Stimulated activated naive CD4-positive, alpha-beta T cell (primary cell): ENCODE measurements at places on chromosomes 12 and 14.

DNA sequence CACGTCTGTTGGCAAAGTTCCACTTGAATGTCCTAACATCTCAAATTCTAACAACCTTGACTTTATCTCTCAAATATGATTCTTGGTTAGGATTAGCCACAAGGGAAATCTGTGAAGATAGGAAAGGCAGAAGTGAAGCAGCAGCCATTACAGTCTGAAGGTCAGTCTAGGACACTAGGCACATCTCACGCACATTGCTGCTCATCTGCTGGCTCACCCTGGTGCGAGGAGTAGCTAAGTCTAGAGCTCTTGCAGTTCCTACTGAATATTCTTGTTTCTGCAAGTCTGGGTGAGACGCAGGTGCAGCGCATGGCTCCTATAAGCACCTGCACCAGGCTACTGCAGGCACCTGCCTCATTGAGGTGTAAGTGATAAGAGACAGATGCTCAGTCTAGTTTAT is 6.4 kb upstream of the SLC25A3 start:
- no peak for DNase-seq

DNA sequence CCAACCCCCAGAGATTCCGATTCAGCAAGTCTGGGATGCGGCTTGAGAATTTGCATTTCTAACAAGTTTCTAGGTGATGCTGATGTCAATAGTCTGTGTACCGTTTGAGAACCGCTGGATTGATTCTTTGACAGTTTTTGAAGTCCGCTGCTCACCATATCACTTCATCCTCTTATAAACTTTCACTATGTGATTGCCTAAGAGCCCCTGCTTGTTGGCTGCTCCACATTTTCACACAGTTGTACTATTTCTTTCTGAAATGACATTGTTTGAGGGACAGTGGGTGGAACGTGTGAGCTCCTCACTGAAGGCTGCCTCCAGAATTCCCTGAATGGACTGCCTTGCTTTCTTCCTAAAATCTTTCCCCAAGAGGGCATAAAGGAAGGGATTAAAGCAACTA is 7.7 kb downstream of the C3AR1 start:
- DNase-seq = no peak

DNA sequence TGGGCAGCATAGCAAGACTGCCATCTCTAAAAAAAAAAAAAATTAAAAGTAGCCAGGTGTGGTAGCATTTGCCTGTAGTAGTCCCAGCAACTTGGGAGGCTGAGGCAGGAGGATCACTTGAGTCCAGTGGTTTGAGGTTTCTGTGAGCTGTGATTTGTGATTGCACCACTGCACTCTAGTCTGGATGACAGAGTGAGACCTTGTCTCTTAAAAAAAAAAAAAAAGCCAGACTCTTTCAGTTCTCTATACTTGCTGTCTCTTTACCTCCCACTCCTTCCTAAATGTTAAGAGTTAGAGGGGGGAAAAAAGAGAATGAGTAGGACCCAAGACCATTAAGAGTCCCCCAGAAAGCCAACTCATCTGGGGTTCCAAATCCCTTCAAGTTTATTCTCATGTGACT is 17.8 kb downstream of the EIF2S1 start:
- DNase-seq = no peak

DNA sequence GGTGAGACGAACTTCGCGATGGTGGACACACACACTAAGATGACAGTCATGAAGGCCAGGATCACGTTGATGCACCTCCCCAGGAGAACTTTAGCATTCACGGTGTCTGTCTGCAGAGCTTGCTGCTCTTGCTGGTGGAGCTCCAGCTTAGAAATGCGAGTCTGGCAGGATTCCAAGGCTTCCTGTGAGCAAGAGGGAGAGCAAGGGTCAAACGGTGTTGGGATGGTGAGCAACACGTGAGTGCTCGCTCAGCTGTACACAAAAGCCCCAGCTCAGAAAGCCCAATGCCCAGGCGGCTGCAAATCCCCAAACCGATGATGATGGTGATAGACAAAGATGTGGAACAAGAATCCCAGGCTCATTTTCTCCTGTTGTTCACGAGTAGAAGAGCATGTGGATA is 78.8 kb downstream of the TMCC3 start:
- no peak for DNase-seq

DNA sequence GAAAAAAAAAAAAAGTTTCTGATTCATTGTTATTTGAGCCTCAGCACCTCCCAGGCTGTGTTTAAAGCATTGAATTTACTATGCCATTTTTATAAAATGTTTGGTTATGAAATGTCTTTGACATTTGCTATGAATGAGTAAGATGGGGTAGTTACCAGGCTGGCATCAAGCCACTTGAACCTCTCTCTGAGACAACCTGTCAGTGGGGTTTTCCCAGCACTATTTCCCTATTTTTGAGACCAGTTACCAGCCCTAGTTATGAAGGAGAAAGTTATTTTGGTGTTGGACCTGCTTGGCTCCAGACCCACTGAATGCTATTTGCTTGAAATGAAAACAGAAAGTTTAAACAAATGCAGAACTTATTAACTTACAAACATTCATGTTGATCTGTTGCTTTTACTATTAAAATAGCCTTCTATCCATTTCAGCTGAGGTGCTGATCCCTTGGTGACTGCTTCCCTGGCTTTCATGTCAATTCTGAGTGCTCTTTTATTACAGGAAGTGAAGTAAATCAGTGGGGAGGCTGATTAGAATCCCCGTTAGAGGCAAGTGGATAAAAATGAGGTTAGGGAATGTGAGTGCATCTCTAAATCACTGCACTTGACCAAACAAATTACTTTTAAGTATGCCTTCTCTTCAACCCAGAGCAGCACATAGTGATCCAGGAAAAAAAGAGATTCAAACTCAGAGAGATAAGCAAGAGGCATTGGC is 37.8 kb downstream of the LLPH start:
- DNase-seq = no peak

- DNase-seq = no peak
Measured at GRCh38 chr14:92391726-92392125, 68.8 kb downstream of the SLC24A4 start.

GRCh38 chr12:108722463-108722862 is 8.9 kb downstream of the CORO1C start:
- DNase-seq = no peak

DNA sequence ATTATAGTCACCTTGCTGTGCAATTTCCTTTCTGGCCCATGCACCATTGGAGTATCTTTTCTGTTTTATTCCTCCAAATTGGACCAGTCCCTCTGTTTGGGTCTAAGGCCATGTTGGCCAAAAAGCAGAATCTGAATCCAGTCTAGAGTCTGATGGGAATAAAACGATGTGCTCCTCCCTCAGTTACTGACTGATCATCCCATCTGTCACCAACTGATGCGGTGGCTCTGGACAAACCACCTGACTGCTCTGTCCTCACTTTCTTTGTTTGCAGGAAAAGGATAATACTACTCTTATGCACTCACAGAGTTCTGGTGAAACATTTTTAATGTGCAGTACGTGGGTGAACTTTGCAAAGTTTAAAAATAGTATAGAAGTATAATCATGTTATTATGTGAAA is 120.2 kb upstream of the HIF1A start:
- no peak for DNase-seq

GRCh38 chr12:47652521-47653234 is 53.2 kb downstream of the RPAP3 start:
- no peak for DNase-seq

DNA sequence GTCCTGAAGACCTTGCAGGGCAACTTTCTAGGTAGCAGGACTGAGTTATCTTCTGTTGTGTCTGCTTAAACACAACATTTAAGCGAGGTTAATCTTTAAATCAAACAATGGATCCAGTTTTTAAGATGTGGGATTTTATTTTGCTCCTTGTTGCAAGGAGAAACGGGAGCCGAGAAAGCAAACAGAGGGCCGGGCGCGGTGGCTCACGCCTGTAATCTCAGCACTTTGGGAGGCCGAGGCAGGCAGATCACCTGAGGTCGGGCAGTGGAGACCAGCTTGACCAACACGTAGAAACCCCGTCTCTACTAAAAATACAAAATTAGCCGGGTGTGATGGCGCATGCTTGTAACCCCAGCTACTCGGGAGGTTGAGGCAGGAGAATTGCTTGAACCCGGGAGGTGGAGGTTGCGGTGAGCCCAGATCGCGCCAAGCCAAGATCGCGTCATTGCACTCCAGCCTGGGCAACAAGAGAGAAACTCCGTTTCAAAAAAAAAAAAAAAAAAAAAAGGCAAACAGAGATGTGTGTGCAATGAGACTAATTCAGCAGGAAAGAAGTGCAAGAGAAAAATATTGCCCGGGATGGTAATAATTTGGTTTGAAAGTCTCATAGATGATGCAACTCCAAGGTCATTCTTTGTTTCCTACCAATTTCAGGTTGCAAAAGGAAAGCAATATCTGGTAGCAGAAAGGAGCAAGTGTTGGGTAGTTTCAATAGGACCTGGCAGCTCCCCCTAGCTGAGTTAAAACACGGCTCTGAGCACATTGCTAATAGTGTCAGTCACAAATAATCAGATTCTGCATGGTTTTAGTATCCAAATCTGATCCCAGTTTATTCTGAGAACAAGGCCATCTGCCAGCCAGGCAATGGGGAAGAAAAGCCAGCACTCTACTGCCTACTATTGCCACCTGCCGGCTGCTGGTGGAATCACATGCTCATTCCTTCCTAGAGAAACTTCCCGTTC is 141.4 kb downstream of the PPM1H start:
- DNase-seq = peak; percentile 66

DNA sequence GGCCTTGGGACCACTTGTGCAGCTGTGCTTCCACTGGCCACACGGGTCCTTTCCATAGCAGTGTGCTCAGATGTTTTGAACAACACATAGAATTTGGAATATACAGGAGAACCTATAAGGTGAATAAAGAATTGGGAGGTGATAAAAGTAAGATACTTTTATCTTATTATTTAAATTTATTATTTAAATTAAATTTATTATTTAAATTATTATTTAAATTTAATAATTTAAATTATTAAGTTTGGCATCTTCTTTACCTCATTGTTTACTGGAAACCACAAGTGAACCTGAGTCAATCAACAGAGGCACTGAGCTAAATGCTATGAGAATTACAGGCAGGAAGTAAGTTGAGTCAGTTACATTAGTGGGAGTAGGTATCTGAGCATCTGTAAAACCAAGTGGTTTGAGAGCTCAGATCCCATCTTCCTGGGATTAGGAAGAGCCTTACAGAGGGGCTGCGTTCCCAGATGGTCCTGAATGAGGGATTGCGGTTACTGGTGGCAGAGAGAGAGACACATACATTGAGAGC is 103.1 kb downstream of the ESR2 start:
- no peak for DNase-seq

GRCh38 chr12:56037161-56037560 is 4.6 kb upstream of the RPS26 start:
- DNase-seq = no peak

GRCh38 chr12:18323159-18323558 is 61.8 kb downstream of the PIK3C2G start:
- DNase-seq = no peak

- DNase-seq = no peak
Measured at GRCh38 chr14:74846168-74846567, 29.8 kb downstream of the PROX2 start.

GRCh38 chr12:109182041-109182839 is 65.9 kb downstream of the ACACB start:
- DNase-seq = no peak

GRCh38 chr14:75411214-75411540 is 16.6 kb upstream of the JDP2 start:
- no peak for DNase-seq

- DNase-seq = no peak
Measured at GRCh38 chr14:105047283-105048016, 17.8 kb downstream of the GPR132 start.

- DNase-seq = no peak
Measured at GRCh38 chr14:72929316-72930080, 3.2 kb downstream of the DCAF4 start.

DNA sequence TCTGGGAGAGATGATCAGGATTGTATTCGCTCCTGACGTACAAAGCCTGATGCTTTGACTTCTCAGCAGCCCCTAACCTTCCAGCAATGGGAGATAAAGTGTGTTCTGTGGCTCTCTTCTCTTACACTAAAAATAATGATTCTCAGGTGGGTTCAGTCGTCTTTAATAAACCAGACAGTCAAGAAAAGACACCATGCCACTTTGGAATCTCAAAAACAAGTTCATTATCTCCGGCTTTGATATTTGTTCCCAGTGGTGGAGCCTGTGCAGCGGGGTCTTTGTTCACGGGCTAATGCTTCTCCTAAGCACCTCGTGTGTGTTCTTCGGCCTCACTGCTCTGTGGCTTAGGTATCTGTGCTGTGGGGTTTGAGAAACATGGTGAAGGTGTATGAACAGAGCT is 1.6 kb downstream of the ACVR1B start:
- no peak for DNase-seq
